ENCODE measurements at places on chromosomes 3 and 15.
A peak's percentile ranks its signal among the peaks of the same experiment; 100 is the strongest.

DNA sequence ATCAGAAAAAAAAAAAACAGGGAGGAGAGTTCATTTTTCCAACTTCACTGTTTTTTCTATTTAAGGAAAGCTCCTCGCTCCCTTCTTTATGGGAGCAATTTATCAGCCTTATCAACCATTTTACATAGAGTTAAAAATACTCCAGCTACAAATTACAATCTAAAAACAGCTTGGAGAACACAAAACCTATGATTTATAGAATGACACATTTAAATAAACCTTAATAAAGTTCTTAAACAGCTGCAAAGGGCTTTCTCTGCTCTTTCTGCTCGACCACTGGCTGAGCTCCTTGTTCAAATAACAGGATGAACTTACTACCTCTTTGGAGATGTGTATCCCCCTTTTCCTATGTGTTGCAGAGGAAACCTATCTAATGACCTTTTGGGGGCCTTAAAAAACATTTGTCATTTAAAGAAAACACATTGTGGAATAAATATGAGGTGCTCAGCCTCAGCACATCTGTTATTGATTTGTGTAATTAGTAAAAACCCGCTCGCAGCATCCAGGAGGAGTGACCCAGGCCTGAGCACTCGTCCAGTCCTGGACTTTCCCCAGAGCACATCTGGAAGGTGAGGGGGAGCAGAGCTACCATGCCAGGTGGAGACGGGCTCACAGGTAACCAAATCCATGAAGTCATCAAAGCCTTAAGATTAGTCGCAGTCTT lies 231.2 kb downstream of the ATP8B4 start:
- no peak for DNase-seq

DNA sequence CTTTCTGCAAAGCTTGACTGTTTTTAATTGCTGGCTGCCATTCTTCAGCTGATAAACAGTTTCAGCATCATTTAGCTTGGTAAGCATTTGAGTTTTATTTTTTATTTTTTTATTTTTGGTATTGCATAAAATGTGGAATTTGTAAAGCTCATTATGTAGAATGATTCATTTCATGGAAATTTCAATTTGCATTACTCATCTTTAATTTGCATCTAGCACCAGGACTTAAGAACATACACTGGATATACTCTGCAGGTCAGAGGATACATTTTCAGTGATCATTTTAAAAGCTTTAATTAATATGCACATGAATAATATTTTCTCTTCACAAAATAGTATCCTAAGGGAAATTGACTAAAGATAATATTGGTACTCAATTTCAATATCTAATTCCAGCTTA lies 732.4 kb upstream of the BCHE start:
- no peak for DNase-seq

DNA sequence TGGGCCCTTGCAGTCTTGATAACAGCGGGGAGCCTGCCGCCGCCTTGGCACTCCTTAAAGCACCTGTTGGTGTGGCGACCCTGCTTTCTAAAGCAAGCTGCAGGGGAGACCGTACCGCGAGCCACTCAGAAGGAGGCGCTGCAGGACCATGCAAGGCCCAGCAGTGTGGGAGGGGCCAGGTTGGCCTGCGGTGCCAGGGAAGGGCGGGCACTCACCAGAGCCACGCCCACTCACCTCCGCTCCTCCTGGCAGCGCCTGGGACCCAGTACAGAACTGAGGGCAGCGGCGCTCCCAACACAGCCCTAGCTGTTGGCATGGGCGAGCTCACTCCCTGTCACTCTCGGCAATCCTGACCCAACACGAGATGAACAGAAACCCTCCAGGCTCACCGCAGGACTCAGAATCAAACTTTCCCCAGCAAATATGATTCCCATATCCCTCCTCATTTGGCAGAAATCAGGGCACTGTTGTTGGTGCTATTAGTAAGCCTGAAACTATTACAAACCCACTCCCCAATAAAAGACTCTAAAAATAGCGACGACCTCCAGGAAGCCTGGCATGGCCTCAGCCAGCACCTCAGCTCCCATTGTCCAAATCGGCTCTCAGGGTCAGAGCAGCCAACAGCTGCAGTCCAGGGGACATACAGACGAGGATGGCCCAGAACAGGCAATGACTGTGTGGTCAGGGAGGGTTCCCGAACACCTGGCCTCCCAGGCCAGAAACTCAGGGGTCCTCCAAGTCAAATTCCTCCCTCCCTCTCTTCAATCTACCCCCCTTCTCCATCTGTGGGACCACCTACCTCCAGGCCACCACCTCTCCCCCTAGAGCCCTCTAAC lies 77.2 kb downstream of the TBC1D2B start:
- DNase-seq, result peak; percentile 81

DNA sequence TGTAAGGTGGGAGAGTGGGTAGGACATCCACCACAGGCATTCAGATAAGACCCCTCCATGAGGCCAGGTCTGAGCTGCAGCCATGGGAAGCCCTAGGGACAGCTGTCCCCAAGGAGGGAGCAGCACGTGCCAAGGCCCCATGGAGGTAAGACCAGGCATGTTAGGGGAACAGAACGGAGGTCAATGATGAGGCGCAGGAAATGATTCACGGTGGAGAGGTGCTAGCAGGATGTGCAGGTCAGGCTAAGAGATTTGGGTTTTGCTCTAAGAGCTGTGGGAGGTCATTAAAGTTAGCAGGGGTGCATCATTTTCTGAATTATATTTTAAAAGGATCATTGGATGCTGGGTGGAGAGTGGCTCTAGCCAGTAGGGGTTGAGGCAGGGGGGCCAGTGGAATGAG lies 66.4 kb upstream of the SNRPA1 start:
- DNase-seq, result no peak

GRCh38 chr3:174363256-174363655 lies 495.9 kb upstream of the NAALADL2 start:
- no peak for DNase-seq

Data from stimulated activated naive CD8-positive, alpha-beta T cell treated with anti-CD3 and anti-CD28 coated beads, Interleukin-15, Interleukin-2, amounts not matched to agents 100 U/mL and 50 U/mL, for 24 hours (primary cell).